ENCODE measurements at places on chromosomes 3 and 15.

DNA sequence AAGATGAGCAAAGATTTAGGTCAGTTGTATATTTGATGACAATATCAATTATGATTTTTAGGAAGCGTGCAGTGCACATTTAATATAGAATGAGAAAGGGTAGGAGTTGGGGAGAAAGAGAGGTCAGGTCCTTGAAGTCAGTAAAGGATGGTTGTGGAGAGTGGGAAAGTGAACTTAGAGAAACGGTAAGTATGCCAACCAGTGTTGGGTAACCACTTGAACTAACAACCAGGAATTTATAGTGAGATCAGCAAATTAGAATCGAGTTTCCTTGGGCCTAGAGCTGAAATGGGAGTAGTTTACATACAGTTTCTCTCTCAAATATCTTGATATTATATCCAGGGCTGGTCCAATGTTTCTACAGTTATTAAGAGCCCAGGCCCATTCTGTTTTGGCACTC is 188.5 kb upstream of the RBMS3 start:
- no peak for DNase-seq

GRCh38 chr15:60408463-60408981 is 10.7 kb upstream of the ANXA2 start:
- DNase-seq, result no peak

DNA sequence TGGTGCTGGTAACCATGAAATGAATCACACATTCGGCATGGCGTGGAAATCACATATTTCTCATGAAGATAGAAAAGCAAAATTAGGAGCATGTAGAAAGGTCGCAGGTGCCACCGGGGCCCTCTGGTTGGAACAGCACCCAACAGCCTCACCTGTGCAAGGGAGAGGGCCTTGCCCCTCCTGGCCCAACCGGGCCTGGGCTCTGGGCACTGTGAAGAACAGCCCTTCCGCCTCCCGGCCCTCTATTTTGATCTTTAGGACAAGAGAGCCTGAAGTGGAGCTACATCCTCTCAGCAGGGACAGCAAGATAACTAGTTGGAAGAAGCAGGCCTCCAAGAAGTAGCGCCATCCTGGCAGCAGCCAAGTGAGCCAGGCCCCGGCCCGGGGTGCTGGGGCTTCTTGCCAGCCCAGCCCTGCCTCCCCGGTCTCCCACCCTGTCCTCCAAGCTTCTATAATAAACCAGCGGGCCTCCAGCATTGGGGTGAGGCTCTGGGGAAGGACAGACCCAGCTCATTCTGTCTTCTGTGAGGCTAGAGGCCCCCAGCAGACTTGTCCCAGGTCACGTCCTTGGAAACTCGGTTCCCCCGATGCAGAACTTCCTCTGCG is 46.1 kb upstream of the FGD5 start:
- no peak for DNase-seq

DNA sequence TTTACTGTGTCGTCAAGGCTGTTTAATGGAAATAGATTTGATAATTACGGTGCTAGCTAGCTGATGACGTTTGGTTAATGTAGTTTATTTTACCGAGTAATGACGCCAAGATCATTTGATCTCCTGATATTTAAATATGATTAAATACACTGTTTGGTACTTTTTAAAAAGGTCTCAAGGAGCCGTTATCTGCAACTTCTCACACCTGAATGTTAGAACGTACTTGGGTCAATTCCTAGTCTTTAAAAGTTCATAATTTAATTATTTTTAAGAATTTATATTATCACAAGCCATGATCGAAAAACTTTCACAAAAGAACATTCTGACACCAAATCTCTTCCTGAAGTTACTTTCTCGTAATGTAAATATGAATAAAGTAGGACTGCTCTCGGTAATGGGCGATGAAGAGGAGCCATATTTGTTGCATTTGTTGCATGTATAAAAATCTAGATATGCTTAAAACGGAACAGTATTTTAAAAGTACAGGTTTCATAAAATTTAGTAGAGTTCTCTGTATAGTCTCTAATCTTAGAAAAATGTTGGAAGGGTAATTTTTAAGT is 16.2 kb upstream of the CHD2 start:
- no peak for DNase-seq

DNA sequence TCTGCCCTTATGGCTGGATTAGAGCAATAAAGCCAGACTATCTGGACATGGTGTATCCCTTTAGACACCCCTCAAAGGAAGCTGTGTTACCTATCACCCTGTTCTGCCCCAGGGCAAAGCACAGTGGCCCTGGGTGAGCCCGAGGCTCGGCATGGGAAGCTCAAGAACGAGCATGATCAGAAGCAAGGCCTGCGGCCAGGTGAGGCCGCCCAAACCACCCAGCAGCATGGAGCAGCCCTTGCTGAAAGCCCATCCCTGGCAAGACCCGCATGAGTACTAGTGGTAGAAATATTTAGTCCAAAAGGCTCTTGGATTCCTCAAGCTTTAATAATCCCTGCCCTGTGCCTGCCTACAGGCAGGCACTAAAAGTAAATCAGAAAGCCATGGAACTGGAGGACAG is 261.1 kb downstream of the MEX3B start:
- no peak for DNase-seq

GRCh38 chr15:93706495-93707292 is 524.7 kb upstream of the MCTP2 start:
- no peak for DNase-seq

- DNase-seq, result no peak
Observed at GRCh38 chr15:25931851-25932250, 68.7 kb upstream of the ATP10A start.

DNA sequence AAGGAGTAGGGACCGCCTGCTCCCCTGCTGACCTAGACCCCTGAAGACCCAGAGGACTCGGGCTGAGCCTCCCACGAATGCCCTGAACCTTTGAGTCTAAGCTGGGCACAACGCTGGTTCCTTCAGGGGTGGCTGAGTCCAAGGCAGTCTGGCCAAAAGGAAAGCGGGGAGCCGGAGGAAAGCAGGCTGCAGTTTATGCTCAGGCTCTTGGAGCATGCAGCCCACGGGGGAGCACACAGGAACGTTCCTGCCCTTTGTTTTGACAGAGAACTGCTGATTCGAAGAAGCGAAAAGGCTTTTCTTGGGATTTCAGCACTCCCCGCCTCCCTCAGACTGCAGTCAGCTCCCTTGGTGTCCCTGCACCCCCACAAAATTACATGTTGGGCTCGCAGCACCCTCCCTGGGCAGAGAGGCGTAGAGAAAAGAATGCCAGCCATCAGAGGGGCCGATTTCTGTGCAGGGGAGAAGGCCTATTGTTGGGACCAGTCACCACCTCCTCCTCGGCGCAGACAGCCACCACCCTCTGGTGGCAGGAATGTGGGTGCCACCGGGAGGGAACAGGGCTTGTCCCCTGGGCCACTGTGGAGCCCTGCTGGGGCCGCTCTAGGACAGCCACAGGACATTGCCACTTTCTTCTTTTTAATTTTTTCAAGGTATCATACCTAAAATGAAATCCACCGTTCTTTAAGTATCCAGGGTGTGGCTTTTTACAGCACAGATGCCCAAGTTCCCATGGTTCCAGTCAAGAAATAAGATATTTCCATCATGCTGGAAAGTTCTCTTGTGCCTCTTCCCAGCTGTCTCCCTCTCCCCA is 72.2 kb downstream of the SMAD6 start:
- peak; percentile 86 for DNase-seq

GRCh38 chr3:16369276-16369675 is 104.3 kb downstream of the OXNAD1 start:
- no peak for DNase-seq

DNA sequence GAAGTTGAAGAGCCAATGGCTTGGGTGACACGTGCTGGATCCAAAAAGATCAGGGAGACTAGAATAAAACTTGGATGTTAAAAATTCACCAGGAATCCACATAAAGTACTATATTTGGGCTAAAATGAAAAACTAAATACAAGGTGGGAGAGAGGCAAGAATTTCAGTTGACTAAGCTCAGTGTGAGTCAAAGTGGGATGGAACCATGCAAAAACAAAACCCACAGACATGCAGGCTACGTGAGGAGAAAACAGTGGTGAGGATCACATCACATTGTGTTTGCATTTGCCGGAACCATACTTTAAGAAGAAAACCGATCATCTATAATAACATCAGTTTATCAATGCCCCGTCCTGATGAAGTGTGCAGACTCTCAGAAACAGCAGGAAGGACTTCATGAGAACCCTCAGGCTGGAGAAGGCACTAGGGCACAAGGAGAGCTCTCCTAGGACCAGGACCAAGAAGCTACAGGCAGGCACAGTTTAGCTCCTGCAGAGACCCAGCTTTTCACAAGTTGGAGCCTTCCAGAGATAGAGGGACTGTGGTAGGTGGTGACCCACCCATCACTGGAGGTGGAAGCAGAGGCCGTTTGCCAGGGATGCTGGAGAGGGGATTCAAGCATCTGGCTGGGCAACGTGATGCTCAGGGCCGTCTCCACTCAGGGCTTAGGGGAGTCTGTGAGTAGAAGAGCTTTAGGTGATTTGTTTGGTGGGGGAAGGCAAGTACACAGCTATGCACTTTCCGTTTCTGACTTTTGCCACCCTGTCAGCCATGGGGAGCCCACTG is 29.0 kb upstream of the NR2E3 start:
- DNase-seq, result no peak

DNA sequence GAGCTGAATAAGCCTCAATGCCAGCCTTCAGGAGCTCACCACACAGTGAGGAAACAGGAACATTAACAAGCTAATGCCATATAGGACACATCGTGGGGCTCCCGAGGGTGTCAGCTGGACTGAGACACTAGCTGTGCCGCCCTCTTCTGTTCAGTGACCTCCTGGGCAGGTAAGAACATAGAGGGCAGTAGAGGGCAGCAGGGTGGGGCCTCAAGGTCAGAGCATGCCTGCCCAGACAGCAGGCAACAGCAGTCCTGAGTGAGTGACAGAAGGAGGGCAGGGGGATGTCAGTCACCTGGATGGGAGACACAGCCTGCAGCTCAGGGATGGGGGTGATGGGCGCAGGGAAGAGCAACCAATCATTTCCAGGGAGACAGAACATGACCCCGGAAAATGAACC is 15.5 kb downstream of the NTRK3 start:
- no peak for DNase-seq

- DNase-seq, result no peak
Observed at GRCh38 chr3:11203961-11204360, 49.7 kb downstream of the HRH1 start.

GRCh38 chr3:126970101-126970500 is 12.8 kb upstream of the PLXNA1 start:
- DNase-seq, result no peak

- no peak for DNase-seq
Observed at GRCh38 chr15:84715441-84716035, 401 bp downstream of the SEC11A start.

DNA sequence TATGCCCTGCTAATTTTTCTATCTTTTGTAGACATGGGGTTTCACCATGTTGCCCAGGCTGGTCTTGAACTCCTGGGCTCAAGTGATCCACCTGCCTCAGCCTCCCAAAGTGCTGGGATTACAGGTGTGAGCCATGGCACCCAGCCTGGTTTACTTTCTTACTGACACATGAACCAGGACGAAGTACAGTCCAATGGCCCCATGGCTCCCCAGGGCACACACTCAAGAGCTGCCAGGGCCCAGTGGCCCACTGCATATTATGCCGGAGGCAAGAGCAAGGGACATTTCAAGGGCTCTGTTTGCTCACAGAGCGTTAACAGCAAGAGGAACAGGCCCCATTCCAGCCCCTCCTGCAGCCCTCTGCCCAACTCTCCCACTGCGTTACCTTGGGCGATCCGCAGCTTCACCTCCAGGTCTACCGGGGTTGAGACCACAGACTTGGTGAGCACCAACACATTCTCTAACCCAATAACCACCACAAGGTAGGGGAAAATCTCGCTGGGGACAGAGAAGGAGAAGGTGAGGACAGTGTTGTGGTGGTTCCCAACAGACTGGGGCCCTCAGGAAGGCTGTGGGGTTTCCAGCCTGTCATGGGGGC is 42.8 kb downstream of the PTPN23 start:
- no peak for DNase-seq

DNA sequence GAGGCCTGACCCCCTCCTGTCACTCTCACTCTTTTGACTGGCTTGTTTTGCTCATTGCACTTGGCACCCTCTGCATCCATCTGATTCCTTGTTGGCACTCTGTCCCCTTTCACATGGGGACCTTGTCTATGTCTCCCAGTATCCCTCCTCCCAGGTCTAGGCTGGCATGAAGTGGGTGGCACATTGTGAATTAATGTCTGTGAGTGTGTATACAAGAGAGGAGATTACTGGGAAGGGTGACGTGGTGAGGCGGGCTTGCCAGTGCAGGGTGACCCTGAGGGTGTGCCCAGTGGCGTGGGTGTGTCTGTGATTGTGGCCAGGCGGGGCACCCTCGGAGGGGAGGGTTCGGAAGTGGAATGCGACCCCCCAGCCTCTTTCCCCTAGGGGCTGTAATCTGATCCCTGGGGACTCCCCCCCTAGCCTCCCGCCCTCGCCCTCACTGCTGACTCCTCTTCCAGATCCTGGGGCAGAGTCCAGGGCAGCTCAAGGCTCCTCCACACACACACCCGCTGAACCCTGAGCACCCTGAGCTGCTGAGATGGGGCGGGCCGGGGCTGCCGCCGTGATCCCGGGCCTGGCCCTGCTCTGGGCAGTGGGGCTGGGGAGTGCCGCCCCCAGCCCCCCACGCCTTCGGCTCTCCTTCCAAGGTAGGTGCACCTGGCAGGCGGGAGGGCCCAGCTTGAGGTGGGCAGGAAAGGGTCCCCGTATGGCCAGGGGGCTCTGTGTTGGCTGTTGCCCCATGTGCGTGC is at the start of gene SEMA3B:
TSS of gene SEMA3B (plus strand) at position 445 of the 749 bp plus-strand sequence. CDS start at position 539, 94 bp downstream.
- DNase-seq, result no peak

DNA sequence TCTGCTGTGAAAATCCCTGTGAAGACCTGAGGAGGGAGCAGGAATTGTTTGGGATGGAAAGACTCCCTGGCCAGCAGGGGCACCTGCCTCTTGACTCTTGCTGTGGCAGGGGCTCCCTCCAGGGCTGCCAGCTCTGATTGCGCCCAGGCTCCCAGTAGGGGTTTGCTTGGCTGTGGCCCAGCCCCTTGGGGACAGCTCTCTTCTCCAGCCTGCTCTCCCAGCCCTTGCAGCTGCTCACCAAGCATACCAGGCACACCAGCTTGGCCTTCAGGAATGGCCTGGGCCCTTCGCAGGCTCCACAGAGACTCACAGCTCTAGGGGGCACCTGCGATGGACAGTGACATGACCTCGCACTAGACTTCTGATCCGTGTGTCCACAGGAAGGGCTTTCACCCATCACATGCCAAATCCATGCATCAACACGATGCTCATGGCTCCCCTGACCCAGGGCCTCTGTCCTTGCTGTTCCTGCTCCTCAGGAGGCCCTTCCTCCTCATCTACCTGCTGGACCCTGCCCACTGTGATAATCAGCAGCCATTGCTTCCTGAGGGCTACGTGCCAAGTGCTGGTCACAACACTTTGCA is 61.8 kb downstream of the SCN5A start:
- no peak for DNase-seq

GRCh38 chr3:143970773-143971358 is 757 bp upstream of the DIPK2A start:
- no peak for DNase-seq

DNA sequence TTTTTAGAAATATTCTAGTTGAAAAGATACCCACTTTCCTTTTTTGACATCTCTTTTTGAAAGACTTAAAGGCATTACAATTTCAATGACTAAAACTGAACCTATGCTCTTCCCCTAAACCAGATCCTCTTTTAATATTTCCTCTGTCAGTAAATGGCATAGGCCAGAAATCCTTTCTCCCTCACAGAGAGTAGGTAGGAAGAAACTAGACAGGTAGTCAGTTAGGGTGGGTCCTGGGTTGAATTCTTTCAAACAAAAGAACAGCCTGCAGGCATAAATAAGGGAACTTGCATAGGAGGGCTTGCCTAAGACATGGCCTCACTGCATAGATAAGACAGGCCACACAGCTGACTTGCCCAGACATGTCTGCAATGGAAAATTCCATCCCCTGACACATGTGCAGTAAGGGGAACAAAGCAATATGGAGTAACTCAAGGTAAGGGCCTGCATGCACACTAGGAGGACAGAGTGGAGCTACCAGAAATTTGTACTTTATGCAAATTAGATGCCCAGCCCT is 23.1 kb downstream of the PLSCR5 start:
- no peak for DNase-seq
